ENCODE measurements at places on chromosomes 2 and 18.

DNA sequence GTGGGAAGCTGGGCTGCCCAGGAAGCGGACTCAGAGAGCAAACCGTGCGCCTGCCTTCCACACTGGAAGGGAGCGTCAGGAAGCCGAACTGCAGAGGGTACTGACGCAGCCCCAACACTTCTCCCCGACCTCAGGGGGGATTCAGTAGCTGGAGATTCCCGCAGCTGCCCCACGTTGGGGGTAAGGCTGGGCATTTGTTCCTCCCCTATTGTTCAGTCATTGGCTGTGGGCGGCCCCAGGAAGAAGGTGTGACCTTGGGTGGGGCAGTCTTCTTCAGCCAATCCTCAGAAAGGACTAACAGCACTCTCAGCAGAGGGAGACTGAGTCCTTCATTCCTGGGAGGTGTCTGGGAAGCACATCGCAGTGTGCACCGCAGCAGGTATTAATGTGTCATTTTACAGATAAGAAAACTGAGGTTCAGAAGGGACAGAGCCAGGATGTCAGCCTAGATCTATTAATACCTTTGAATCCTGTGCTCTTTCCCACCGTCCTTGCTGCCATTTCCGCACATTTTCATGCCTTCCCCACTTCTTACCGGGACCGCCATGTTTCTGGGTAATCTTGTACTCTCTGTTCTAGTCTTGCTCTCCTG, 12.1 kb upstream of the C18orf32 start:
- DNase-seq = no peak

- no peak for DNase-seq
Measured at GRCh38 chr2:13714466-13714865, 918.1 kb upstream of the LRATD1 start.

DNA sequence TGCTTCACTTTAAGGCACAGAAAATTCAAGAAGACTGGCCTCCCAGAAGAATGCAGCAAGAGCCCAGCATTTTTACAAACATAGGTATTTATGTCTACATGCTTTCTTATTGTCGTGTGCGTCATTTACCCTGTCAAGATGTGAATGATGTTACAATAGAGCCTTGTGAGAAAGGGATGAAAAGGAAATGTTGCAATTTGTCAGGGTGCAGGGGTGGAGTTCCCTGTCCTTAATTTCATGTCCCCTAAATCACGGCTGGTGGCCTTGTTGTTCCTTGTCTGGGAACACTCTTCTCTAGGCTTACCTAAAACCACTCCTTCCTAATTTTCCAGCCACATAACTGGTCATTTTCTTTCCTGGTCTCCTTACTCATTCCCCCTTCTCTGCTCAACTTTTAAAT, 194.2 kb downstream of the TXNL1 start:
- no peak for DNase-seq

DNA sequence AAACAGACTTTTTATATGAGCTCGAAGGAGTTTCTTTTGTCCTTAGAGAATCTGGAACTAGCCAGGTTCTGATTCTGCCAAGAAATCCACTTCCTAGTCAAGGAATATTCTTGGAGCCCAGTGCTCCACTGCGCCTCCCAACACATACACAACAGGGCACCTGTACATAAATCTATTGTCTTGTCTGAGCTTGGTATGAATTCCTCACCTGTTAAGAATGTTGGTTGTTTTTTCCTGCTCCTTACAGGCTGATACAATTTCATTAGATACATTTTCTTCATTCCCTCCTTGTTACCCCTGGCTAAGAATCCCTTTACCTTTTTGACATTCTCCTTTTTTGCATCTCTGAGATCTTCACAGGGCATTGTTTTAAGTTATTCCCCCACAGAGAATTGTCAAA, 56.0 kb upstream of the FZD7 start:
- DNase-seq = no peak

GRCh38 chr2:50785816-50786215, 246.1 kb downstream of the NRXN1 start:
- DNase-seq = no peak

DNA sequence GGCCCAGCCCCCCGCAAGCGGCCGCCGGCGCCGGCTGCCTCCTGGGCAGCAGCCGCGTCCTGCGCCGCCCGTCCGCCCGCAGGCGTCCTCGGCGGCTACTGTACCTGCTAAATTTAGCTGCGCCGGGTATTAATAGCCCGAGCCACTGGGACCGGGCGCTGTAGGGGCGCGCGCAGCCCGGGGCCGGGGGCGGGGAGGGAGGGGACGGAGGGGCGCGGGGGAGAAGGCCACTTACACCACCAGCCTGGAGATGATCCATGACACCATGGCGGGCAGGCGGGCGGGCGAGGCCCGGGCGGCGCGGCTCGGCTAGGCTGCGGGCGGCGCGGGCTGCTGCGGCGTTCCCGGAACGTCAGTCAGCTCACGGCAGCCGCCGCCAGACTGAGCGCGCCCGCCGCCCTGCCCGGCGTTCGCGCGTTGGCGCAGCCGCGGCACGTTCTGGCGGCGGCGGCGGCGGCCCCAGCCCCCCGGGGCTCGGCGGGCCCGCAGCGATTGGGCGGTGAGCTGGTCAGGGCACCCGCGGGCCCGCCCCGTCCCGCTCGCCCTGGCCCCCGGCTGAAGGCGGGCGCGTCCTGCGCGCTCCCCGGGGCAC, at the start of gene REEP1:
REEP1 (minus strand) TSS at position 383 of the 592 bp plus-strand sequence; CDS start at position 267, 116 bp downstream.
- DNase-seq = no peak

GRCh38 chr2:191243154-191243553, 2.0 kb upstream of the MYO1B start:
- no peak for DNase-seq

DNA sequence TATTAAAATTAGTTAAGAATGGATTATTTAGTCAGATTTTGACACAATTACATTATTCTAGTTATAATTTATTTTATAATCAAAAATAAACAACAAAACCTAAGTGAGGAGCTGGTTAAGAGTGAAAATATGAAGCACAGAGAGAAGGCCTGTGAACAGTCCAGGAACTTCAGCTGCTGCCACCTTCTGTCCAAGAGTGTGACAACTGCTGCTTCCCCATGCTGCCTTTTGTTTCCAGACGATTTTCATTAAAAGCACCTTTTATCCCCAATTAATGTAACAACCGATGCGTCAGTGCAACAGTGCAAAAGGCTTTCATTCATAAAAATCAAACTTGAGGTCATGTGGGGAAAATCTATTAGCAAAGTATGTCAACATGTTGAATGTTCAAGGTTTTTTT, 363.6 kb downstream of the CTNNA2 start:
- DNase-seq = no peak

- DNase-seq = no peak
Measured at GRCh38 chr2:529424-529823, 147.8 kb downstream of the TMEM18 start.

GRCh38 chr2:209905691-209906090, 96.7 kb upstream of the RPE start:
- no peak for DNase-seq

- DNase-seq = no peak
Measured at GRCh38 chr2:176081376-176081836, 2.4 kb downstream of the EVX2 start.

DNA sequence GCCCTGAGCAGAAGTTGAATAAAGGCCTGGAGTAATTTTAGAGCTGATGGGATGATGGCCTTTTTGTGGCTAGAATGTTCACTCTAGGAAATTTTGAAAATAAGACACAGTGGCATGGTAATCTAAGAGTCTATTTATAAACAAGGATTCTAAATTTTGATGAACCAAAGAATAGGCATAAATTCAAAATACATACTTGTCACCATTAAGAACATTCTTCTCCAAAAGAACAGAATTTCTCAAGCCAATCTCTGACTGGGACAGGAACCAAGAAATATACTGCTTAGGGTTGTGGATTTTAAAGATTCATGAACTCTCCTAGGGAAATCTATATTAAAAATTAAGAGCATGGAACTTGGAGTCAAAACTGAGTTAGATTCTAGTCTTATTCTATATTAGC, 98.2 kb upstream of the SETBP1 start:
- DNase-seq = no peak

- no peak for DNase-seq
Measured at GRCh38 chr2:233480490-233481202, 85.9 kb downstream of the USP40 start.

DNA sequence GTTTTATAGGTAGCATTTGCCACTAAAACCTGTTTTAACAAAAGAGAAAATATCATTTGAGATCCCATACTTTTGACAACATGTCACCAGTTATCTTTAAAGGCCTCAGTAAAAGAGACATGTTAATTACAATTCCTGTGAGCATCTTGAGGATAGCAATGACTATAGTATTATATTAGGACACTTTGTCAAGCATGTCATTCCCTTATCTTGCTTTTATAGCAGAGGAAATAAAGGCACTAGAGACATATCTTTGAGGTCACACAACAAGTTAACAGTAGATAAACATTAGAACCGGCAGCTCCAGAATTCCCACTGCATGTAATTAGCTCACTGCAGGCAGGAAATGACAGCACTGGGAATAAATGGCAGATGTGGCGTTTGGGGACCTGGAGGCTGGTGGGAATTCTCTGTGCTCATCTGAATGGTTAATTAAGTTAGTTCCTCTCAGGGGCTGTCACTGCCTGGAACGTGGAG, 25.9 kb downstream of the LYPD6B start:
- no peak for DNase-seq

DNA sequence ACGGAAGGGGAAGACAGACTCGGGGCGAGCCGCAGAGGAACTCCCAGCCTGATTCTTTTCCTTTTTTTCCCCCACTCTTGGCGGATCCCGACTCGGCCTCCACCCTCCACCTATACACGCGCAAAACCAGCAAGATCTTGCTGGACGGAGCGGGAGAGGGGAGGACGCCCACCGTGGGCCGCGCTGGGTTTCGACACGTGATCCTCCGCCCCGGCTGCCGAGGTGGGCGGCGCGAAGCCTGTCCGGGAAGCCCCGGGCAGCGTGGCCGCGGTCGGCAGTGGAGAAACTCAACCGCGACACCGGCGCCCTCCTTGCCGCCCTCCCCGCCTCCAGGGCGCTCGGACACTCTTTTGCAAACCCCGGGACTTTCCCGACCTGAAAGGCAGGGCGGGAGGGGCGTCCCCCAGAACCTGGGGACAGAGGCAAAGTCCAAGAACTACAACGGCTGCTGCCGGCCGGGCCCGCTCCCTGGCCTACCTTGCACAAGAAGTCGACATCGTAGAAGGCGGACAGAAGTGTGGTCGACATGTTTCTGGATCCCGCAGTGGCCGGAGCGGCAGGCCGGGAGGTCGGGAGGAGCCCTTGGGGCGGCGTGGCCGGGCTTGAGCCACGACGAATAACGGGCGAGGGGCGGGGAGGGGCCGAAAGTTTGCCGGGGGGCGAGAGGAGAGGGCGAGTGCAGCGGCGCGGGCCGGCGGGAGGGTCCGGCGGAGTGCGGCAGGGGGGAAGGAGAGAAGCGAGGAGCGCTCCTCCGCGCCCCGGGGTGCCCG, 433 bp downstream of the ZFP36L2 start:
- DNase-seq = peak; percentile 47

DNA sequence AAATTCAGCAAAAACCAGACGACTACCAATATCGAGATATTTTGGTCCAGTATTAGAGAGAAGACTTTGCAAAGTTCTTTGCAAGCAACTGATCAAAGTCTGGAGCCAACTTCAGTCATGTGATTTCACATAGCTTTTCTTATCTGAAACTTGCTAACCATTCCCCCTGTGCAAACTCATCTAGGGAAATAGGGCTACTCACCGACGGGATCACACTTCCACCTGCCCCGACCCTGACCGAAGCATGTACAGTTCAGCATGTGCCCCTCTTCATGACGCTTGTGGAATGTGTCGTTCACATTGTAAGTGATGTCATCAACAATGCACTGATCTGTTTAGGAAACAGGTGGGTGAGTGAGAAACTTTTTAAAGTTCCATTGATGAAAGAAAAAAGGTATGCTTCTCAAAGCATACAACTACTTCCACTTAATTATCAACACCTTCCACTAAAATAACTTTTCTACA, 15.4 kb downstream of the FN1 start:
- no peak for DNase-seq

DNA sequence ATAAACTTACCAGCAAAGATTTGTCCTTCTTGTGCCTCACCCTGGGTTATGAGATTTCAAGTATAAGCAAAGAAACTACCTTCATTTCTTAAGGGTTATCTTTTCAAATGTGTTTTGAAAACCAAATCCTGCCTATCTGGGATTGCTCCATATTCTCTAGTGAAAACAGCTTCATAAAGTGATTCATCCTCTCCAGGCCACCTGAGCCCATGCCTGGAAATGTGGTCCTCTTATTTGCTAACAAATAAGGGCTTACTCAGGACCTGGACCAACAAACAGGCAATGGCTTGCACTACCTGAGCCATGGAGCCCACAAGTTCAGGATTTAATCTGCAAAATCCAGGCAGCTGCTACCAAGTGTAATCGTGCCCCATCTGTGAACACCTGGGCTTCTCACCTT, 234.4 kb upstream of the RBBP8 start:
- DNase-seq = no peak

GRCh38 chr2:27471961-27472360, 17.6 kb downstream of the IFT172 start:
- no peak for DNase-seq

- no peak for DNase-seq
Measured at GRCh38 chr2:8877894-8878293, 40.5 kb upstream of the KIDINS220 start.

- no peak for DNase-seq
Measured at GRCh38 chr18:40832362-40832761, 1122.7 kb upstream of the PIK3C3 start.

- no peak for DNase-seq
Measured at GRCh38 chr2:118738524-118739308, 108.7 kb downstream of the EN1 start.

DNA sequence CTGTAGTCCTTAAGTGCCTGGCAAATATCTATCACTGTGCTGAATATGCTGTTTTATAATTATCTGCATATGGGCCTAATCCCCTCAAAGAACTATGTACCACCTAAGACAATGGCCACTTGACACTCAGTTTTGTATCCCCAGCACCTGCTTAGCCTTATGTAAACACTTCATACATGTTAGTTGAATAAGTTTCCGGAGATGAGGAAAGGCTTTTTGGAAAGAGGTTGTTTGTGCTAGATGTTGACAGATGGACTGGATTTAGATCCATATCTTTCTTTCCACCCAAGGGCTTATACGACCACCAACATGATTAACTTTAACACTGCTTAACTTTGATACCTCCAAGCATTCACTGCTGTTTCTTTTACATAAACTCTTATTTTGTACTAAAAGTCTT, 63.3 kb downstream of the FAM228A start:
- DNase-seq = no peak

DNA sequence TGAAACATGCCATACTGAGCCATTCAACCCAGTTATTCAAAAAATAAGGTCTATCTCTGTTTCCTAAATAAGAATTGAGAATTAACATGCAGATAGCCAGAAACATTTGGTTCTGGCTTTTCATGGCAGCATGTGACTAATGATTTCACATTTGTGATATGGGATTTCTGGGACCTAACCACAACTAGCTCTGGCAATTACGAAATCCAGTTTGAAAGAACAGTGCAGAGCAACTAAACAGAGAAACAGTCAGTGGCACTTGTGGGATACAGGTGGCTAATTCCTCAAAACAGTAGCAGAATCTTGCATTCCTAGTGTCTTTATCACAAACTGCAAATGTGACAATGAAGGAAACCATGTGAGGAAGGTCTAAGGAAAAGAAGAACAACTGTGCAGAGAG, 637.8 kb upstream of the CHAC2 start:
- DNase-seq = no peak

All from T1000 (cell line).